EL (cell line): ENCODE measurements at places on chromosomes 4 and X.

- DNase-seq: no peak
Observed at GRCh38 chr4:95675623-95676022, 126.8 kb upstream of the UNC5C start.

- DNase-seq: no peak
Observed at GRCh38 chrX:101450961-101451360, 34.3 kb upstream of the ARMCX4 start.

GRCh38 chr4:153234885-153235284 is 30.6 kb downstream of the TRIM2 start:
- peak; percentile 47 for DNase-seq

- peak; percentile 72 for DNase-seq
Observed at GRCh38 chr4:147547314-147548056, 66.6 kb downstream of the EDNRA start.

- no peak for DNase-seq
Observed at GRCh38 chr4:94961420-94961819, 203.7 kb downstream of the BMPR1B start.

DNA sequence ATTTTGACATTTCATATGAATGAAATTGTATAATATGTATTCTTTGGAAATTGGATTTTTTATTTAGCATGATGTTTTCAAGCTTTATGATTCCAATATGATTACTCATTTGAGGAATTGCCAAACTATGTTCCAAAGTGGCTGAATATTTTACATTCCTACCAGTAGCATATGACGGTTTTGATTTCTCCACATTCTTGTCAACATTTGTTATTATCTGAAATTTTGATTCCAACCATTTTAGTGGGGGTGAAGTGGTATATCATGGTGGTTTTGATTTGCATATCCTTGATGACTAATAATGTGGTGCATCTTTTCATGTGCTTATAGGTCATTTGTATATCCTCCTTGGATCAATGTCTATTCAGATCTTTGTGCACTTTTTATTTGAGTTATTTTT is 2.6 kb upstream of the BEX1 start:
- peak; percentile 78 for DNase-seq

- DNase-seq: peak; percentile 98
Observed at GRCh38 chr4:128386761-128387599, 99.4 kb upstream of the PGRMC2 start.

GRCh38 chr4:184167576-184167975 is 50.1 kb downstream of the ENPP6 start:
- no peak for DNase-seq

- no peak for DNase-seq
Observed at GRCh38 chrX:13195340-13195739, 124.5 kb downstream of the ATXN3L start.

GRCh38 chrX:2497961-2498780 is 2.6 kb downstream of the DHRSX start:
- DNase-seq: no peak

DNA sequence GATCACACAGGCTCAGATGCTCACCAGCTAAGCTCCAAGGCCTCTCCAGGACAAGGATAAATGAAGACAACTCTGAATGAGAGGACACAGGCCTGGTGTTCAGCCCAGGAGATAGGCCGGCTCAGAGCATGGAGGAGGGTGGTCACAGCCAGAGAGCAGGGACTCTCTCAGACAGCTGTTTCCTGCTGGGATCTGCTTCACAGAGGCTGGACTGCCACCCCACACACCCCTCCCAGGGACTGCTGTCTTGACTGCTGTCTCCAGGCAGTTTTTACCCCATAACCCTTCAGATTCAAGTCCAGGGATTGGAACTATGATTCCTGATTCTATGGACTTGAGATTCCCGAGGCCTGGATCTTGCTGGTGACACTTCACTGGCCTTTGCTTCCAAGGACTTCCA is 89.0 kb downstream of the SMIM20 start:
- DNase-seq: no peak

- DNase-seq: no peak
Observed at GRCh38 chrX:17038277-17038676, 91.8 kb downstream of the REPS2 start.

GRCh38 chr4:25860586-25861279 is 2.1 kb downstream of the SEL1L3 start:
- DNase-seq: no peak

GRCh38 chrX:136021903-136022302 is 36.7 kb downstream of the SLC9A6 start:
- no peak for DNase-seq

- peak; percentile 13 for DNase-seq
Observed at GRCh38 chr4:152920768-152921167, 15.4 kb upstream of the FHDC1 start.

DNA sequence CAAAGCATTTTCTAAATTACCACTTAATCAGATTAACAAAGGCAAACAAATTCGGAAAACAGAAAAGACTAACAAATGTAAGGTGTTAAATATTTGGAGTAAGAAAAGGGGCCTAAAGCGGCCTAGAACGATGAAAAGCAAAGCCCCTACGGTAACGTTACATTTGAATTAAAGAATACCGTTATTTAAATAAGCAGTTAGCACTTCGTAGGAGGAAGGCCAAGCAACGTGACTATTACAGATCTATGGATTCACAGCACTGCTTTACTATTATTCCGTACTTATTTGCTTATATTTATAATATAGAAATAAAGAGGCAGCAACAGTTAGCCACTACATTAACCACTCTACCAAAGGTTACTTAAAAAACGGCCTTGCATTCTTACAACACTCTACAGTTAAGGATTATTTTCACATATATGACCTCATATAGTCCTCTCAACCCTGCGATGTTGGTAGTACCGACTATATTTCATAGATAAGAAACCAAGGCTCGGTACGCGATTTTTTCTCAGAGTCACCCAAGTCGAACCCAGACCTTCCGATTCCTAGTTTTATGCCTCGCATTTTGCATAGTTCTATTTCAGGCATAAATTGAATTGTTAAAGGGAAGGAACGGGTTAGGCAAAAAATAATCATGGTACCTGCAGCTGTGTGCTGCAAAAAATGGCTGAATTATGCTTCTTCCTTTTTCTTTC is 2.9 kb downstream of the KLHL15 start:
- DNase-seq: peak; percentile 12

DNA sequence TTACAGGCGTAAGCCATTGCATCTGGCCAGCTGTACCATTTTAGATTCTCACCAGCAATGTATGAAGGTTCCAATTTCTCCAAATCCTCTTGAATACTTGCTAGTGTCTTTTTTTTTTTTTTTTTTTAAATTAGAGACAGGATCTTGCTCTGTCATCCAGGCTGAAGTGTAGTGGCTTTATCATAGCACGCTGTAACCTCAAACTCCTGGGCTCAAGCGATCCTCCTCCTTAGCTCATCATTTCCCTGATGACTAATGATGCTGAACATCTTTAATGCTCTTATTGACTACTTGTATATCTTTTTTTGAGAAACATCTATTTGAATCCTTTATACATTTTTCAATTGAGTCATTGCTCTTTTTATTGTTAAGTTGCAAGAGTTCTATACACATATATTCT is 40.3 kb downstream of the HDAC8 start:
- DNase-seq: peak; percentile 35

- DNase-seq: no peak
Observed at GRCh38 chrX:2517055-2517454, 16.3 kb upstream of the DHRSX start.

DNA sequence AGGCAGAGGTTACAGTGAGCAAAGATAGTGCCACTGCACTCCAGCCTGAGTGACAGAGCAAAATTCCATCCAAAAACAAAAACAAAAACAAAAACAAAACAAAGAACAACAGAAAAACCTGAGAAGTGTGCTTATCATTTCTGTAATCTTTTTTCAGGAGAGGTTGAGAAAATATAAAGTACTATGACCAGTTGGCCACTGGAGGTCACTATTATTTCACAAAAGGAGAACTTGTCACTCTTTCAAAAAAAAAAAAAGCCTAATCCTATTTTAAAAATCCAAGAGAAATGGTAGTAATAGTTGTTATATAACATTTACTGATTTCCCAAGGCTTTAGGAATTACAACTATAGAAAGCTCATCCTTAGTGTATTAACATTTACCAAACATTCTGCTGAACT is 24.9 kb upstream of the RNF150 start:
- peak; percentile 52 for DNase-seq

GRCh38 chr4:47835494-47835893 is 2.4 kb downstream of the CORIN start:
- peak; percentile 41 for DNase-seq

GRCh38 chr4:22014222-22014741 is 65.7 kb upstream of the KCNIP4 start:
- peak; percentile 4 for DNase-seq

DNA sequence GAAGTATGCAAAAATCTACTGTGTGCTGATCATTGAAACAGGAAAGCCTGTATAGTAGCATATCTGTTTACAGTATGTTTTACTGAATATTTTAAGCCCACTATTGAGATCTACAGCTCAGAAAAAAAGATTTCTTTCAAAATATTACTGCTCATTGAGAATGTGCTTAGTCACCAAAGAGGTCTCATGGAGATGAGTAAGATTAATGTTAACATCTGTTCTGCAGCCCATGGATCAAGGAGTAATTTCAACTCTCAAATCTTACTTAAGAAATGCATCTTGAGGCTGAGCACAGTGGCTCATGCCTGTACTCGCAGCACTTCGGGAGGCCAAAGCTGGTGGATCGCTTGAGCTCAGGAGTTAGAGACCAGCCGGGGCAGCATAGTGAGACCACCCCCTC is 3.3 kb downstream of the RNF4 start:
- peak; percentile 55 for DNase-seq

- DNase-seq: no peak
Observed at GRCh38 chrX:105277132-105277531, 56.6 kb upstream of the TEX13A start.

DNA sequence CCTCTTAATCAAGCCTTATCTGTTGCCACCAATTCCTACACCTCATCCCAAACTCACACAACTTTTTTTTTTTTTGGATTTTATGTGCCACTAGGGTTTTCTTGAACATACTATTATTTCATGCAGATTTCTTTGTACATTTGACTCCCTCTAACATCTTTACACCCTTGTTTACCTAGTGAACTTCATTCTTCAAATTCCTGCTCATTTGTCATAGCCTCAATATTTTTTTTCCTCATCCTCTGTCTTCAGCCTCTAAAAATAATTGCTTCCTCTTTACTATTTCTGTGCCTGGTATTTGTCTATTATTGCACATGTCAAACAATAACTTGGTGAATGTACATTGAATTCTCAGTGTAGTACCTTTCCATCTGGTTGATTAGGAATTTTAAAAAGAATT is 22.0 kb downstream of the NBDY start:
- DNase-seq: peak; percentile 18

DNA sequence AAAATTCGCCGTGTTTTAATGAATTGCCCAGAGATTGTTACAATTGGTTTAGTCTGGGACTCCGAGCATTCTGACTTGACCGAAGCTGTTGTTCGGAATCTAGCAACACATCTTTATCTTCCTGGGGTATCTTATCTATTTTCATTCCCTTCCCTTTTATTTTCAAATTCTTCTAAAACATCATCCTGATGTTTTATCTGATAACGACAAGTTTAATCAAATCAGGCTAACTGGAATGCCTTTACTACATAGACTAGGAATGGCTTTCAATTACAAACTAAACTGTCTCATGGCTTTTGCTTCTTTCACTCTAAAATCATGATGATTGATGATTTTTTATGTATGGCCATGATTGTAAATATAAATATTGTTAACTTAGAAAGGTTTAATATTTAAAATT is 48.0 kb downstream of the USP53 start:
- DNase-seq: no peak
